ENCODE measurements at places on chromosomes 5 and 9.

GRCh38 chr5:106189121-106189809, 1481.5 kb downstream of the EFNA5 start:
- DNase-seq: no peak

DNA sequence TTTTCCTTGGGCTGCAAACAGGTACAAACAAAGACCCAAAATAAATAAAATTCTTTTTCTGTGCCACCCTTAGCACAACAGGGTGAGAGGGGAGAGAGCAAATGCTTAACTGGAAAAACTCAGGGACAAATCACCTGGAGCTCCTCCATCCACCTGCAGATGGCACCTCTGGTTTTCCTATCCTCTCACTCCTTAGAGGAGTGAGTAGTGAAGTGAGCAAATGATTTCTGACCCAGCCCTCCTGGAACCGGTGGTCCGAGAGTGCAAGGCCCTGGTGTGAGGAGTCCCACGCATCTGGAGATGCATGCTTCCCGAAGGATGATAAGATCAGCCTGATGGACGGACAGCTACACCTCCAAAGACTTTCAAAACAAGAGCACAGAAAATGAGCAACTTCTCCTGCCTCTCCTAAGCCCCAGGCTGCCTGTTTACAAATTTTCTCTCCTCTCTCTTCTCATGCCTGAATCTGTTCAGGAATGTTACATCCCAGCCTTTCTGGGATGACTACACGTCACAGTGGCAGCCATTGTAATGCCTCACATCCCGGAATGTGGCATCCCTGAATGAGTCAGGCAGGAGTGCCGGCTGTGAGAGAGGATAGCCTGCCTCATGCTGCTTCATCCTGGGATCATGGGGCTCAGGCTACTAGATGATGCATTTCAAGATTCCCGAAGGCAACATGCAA, 86.4 kb downstream of the ADRB2 start:
- DNase-seq: peak; percentile 88

GRCh38 chr5:170861917-170862766, at the start of gene RANBP17:
Gene RANBP17, plus strand, starts transcription at chr5:170862018.
- peak; percentile 93 for DNase-seq

GRCh38 chr5:65883461-65883860, 42.9 kb upstream of the ERBIN start:
- DNase-seq: no peak

- DNase-seq: no peak
Observed at GRCh38 chr9:12318732-12319685, 374.2 kb upstream of the TYRP1 start.

DNA sequence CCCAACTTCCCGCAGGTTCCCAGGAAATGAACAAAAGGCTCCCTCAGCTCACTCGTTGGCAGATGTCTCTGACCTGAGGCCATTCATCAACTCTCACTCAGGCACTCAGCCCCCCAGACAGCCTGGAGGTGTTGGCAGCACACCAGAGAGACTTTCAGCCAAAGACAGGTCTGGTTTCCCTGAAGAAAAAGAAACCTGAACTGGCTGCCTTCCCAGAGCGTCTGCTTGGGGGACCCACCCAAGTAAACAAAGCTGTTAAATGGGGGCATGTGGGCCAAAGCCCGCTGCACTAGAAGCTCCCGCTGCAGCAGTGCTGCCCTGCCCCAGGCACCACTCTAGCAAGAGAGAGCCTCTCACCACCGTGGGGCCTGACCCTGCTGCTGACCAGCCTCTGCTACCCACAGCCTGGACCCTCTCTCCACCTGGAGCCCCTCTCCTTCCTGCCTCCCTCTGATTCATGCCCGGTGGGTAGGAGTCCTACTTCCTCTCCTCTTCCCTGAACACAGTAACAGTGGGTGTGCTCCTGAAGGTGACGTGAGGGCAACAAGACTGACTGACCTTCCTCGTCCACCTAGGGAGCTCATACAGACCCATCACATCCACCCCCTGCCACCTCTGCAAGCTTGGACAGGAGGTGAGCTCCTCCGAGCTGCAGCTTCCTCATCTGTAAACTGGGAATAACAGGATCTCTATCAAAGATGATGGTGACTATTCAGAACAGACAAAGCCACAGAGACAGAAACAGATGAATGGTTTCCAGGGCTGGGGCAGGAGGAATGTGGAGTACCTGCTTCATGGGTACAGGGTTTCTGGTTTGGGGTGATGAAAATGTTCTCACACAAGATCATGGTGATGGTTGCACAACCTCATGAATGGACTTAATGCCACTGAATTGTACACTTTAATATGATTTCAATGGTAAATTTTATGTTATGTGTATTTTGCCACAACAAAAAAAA, 31.0 kb upstream of the GABRP start:
- no peak for DNase-seq

- no peak for DNase-seq
Observed at GRCh38 chr5:64814073-64814472, 45.3 kb downstream of the CWC27 start.

GRCh38 chr5:81516091-81516490, 122.2 kb upstream of the ACOT12 start:
- no peak for DNase-seq
